Activated naive CD8-positive, alpha-beta T cell treated with anti-CD3 and anti-CD28 coated beads, Interleukin-2, amount 50 U/mL, for 16 hours (primary cell): ENCODE measurements at places on chromosomes 3 and 15.

- DNase-seq: no peak
These were observed 3.0 kb downstream of the NAALADL2 start for GRCh38 chr3:174862101-174862500.

GRCh38 chr15:76996526-76997401 lies 1.8 kb downstream of the PSTPIP1 start:
- no peak for DNase-seq

- no peak for DNase-seq
These were observed 61.7 kb downstream of the FNDC3B start for GRCh38 chr3:172101107-172101506.

GRCh38 chr15:68344600-68344999 lies 67.1 kb downstream of the FEM1B start:
- DNase-seq: no peak

GRCh38 chr15:57158589-57158988 lies 217.7 kb upstream of the CGNL1 start:
- DNase-seq: no peak

- DNase-seq: no peak
These were observed 35.7 kb downstream of the KLF15 start for GRCh38 chr3:126321490-126321889.

DNA sequence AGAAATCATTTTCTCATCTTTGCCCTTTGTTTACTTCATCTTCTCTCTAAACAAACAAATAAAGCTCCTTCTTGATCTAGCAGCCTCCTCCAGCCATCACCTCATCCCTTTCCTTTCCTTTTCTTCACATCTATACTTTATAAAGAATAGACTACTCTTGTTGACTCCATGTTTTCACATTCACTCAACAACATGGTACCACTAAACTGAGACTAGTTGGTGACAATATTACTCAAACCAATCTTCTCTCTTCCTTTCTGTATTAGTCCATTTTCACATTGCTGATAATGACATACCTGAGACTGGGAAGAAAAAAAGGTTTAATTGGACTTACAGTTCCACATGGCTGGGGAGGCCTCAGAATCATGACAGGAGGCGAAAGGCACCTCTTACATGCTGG lies 324.7 kb downstream of the SOX2 start:
- no peak for DNase-seq

GRCh38 chr15:98927996-98928395 lies 79.6 kb downstream of the PGPEP1L start:
- DNase-seq: no peak

DNA sequence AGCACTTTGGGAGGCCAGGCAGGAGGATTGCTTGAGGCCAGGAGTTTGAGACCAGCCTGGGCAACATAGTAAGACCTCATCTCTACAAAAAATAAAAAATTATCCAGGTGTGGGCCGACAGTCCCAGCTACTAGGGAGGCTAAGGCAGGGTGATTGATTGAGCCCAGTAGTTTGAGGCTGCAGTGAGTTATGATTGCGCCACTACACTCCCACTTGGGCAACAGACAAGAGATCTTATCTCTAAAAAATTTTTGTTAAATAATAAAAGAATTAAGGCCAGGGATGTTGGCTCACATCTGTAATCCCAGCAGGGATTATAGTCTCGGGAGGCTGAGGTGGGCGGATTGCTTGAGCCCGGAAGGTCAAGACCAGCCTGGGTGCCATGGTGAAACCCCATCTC lies 25.8 kb upstream of the NFKBIZ start:
- no peak for DNase-seq

DNA sequence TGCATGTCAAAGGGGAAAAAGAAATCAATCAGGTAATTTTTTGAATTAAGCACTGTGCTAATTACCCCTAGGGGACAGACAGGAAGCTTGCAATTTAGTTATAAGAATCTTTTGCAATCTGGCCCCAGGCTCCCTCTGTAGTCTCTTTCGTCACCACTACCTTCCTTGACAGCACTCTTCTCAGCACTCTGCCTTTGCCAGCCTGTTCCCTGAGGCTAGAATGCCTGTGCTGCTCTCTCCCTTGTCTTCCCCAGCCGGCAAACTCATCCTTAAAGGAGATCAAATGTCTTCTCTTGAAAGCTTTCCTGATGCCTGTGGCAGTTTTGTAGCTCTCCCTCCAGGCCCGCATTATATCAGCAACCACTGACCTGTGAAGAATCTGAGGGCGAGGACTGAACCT lies 32.4 kb upstream of the PRTG start:
- no peak for DNase-seq

DNA sequence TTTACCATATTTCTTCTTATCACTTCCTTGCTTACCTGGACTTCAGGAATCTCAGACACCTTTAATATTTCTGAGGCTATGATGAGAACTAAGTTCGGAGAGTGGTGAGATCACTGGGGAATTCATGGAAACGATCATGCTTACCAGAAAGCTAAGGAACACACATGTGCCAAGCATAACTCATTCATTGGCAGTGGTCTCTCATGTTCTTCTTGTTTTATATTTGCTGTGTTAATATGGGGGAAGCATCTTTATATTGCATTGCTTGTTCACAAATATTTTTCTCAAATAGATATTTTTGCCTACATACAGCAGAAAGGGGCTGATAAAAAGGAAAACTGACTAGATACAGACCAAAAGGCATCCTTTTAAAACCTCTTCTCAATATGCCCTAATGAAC lies 55.8 kb downstream of the COL6A6 start:
- DNase-seq: no peak

GRCh38 chr15:50685976-50686468 lies 575 bp downstream of the TRPM7 start:
- DNase-seq: peak; percentile 57

DNA sequence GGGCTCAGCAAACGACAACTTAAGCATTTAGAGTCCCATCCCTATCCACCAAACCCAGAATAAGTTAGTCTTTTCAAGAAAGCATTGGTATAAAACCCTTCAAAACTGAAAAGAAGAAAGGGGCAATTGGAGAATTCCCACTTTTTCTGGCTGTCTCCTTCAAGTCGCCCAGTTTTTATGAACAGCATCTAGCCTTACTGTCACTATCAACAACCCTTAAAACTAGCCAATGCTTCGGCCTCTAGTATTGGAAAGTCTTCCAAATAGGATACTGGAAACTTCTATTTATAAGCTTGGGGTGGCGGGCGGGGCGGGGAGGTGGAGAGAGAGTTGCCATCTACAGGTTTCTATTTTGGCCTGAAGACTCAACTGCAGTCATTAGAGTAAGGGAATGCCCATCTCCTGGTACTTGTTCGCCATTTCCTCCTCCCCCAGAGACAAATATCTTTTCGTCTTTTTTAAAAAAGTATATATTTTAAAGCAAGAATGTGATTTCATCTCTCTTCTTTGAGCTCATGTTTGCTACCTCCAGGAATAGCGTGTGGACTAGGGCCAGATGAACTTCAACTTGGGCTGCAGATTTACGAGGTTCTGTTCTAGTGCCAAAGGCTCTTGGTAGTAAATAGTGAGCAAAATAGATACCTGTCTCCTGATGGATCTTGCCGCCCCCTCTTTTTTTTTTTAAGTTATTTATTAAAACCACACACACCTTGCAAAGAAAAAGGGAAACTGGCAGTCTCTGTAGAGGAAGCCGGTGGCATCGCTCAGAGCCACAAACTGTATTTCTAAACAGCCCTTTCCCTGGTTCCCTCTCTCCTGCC lies 2.7 kb downstream of the BCL6 start:
- no peak for DNase-seq

DNA sequence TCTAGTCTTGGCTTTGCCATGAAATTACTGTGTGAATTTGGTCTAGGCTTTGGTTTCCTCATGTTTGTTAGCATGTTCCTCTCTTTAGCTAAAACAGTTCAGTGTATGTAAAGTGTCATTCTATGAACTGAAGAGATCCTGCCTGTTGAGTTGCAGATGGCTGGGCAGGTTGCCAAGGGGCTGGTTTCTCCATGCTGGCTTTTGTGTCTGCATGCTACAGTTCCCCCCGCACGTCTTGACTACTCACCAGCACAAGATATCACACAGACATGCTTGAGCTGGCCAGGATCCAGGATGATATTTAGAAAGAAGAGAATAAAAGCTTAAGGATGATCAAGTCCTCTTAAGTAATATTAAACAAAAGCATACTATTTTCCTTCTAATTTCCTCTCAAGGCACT lies 90.2 kb downstream of the CERS3 start:
- DNase-seq: peak; percentile 6

GRCh38 chr15:38028869-38029268 lies 94.4 kb downstream of the TMCO5A start:
- DNase-seq: no peak

DNA sequence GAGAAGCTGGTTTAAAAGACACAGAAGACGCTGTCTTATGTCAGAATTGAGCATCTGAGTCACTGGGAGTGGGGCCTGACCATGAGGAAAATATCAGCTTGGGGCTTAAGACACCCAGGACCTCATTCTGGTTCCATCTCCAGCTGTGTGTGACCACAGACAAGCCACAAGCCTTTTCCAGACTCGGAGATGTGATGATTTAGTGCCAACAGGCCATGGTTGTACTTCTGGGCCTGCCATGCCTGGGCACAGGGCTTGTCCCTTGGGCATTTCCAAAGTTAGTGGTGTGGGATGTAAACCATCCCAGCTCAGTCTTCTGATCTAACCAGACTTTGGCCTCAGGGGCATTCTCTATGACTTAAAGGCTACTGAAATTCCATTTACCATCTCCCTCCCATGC lies 269.8 kb downstream of the RYR3 start:
- no peak for DNase-seq

GRCh38 chr3:4849739-4850138 lies 129.5 kb upstream of the BHLHE40 start:
- no peak for DNase-seq

- DNase-seq: no peak
These were observed 44.6 kb downstream of the SLC12A1 start for GRCh38 chr15:48250640-48251076.

- no peak for DNase-seq
These were observed 57.3 kb upstream of the PLXNA1 start for GRCh38 chr3:126925411-126926171.

DNA sequence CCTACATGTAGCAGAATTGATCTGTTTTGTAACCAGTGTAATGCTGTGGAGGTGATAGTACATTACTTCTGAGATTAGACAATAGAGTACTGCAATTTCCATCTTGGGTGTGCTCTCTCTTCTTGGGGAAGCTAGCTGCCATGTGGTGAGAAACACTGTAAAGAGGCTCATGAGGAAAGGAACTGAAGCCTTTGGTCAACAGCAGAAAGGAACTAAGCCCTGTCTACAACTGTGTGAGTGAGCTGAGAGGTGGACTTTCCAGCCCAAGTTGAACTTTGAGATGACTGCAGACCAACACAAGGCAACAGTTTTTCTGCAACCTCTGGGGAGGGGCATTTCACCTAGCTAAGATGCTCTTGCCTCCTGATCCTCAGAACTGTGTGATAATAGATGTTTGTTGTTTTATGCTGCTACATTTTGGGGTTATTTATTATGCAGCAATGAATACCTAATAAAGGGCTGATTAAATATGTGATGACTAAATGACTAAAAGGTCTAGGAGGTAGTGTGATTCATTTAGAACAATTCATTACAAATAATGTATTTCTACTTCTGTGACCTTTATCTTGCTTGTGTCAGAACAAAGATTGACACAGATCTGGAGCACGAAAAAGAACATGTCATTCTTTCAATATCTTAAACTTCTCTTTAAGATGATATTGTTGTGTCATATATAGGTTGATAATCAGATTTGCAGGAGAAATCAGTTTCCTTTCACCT lies 121.6 kb upstream of the THRB start:
- no peak for DNase-seq

GRCh38 chr3:68315546-68315945 lies 616.8 kb downstream of the TAFA4 start:
- DNase-seq: no peak

- DNase-seq: no peak
These were observed 9.8 kb downstream of the RPUSD2 start for GRCh38 chr15:40578892-40579291.

GRCh38 chr3:155416500-155417118 lies 123.1 kb upstream of the STRIT1 start:
- DNase-seq: no peak

DNA sequence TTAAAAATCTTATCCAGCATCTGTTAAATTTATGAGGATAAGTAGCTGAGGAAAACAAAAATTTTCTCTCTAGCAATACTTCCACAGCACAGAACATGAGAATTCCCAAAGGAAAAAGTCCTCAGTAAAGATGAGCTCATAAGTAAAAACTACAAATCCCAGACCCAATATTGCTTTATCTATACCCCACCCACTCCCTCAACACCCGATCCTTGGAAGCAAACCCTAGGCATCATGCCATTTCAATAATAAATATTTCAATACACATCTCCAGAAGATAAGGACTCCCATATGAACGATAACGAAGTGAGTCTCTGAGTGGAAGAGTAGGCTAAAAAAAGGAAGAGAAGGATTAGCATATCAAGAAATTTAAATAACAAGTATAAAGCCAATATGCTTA lies 8.3 kb upstream of the PRR20G start:
- no peak for DNase-seq

DNA sequence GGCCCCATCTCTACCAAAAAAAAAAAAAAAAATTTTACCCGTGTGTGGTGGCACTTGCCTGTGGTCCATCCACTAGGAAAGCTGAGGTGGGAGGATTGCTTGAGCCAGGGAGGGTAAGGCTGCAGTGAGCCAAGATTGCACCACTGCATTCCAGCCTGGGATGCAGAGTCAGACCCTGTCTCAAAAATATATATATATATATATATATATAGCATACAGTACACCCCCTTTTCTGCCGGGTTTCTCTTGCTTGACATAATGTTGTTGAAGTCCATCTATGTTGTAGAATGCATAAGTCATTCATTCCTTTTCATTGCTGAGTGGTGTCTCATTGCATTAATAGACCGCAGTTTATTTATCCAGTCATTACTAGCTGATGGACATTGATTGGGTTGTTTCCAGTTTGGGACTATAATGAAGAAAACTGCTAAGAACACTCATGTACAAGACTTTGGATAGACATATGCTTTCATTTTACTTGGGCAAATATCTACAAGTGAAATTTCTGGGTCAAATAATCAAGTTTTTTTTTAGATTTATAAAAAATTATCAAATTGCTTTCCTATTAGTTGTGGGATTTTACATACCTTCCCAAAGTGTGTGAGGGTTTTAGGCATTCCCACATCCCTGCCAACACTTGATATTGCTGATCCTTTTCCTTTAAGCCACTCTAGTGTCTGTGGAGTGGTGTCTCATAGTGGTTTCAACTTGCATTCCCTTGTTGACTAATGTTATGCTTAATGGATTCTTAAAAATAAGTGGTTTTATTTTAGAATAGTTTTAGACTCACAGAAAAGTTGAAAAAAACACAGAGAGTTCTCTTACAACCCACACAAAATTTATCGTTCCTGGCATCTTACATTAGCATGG lies 2.1 kb upstream of the PRR20G start:
- no peak for DNase-seq

DNA sequence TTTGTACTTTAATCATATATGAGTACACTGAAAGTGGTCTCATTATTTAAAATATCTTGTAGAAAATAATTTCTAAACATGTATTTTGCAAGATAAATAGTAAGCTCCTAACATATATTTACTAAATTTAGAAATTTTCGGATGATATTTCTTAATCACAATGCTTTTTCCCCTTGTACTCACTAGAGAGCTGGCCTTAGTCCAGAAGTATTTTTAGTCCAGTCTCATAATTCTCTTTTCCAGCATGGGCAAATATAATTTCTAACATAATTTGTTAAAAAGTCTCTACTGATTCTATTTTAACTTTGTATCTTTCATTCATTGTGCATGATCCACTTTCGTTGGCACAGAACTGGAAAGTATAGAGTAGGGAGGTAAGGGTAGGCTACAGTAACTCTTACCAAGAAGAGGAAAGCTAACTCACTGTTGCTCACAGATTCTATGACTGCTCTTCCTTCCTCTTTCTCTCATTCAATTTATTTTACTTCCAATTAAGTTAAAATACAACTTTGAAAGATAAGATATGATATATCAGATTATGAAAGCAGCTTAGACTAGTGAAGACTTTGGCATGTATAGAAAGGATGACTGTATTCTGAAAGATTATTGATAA lies 39.3 kb downstream of the FGF7 start:
- DNase-seq: no peak
